ENCODE measurements at places on chromosomes 2 and 18.

- DNase-seq = no peak
These were observed 303.4 kb upstream of the NCKAP5 start for GRCh38 chr2:133871545-133872209.

DNA sequence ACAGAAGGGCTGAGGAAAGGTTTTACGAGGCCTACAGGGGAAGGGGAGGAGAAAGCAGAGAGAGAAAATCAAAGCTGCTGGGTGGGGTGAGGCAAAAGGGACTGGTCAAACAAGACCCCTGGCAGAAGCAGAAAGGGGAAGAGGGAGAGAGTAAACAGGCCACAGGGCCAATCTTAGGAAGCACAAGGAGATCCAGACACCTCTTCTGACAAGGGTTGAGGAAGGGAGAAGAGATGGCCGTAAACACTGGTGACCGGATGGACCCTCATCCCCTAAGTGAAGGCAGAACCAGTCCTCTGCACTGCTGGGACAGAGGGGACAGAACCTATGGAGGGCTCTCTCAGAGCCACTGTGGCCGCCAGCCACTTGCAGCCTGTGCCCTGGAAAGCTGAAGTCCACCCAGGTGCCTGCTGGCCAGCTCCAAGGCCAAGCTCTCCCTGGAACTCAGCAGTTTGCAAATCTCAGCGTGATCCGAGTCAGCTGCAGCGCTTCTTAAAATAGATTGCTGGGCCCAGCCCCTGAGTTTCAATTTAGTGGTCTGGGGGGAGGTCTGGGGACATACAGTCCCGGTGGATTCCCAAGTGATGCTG lies 108.8 kb downstream of the TMEM163 start:
- DNase-seq = no peak

DNA sequence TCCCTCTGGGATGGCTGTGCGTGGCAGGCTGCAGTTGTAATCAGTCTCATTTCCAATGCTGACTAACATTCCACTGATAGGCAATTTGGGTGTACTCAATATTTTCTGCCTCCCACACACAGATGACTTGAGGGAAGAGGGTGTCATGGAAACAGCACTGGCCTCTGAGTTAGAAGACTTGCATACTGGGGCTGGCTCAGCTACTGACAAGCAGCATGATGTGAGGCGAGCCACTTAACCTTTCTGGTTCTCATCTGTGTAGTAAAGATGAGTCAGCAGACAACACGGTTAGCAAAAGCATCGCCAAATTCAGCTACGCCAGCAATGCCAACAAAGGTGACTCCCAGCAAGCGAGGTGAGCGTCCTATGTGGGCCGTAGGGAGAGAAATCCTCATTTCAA lies 73.5 kb downstream of the COLEC12 start:
- no peak for DNase-seq

DNA sequence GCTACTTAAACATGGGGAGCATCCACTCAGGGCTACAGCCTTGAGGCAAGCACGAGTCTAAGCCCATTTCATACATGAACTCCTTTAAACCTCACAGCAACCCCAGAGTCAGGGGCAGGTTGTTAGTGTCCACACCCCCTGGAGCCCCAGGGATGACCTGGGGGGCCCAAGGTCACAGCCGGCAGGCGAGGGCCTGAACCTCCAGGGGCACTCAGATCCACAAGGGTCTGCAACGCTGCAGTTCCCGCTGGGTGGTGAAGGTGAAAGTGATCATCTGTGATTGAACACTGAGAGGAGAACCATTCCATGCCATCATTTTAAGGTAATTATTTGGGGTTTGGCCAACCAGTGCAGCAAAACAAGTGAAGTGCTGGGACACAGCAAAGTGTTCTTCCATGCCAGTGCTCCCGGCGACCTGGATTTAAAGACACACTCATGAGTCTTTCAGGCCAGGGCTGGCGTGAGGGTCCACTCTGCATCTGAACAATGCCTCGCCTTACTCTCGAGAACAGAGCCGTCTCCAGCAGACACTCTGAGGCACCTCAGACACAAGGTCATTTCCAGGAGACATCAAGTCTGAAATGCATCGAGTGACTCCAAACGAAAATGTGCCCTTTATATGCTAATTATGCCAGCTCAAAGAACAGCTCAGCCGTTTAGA lies 61.6 kb upstream of the SNTG2 start:
- DNase-seq = no peak

- DNase-seq = no peak
These were observed 1.7 kb downstream of the ECEL1 start for GRCh38 chr2:232485757-232486557.

- DNase-seq = no peak
These were observed 148.7 kb upstream of the SLC1A4 start for GRCh38 chr2:64840426-64840881.

- no peak for DNase-seq
These were observed 4.8 kb downstream of the C2orf66 start for GRCh38 chr2:196804381-196804780.

GRCh38 chr2:200223205-200223784 lies 83.2 kb upstream of the SPATS2L start:
- DNase-seq = no peak

GRCh38 chr18:12574494-12575185 lies 83.3 kb downstream of the SPIRE1 start:
- DNase-seq = no peak

- DNase-seq = no peak
These were observed 385.4 kb upstream of the SYT4 start for GRCh38 chr18:43662657-43663056.

- no peak for DNase-seq
These were observed 21.6 kb downstream of the BMP10 start for GRCh38 chr2:68849579-68850030.

DNA sequence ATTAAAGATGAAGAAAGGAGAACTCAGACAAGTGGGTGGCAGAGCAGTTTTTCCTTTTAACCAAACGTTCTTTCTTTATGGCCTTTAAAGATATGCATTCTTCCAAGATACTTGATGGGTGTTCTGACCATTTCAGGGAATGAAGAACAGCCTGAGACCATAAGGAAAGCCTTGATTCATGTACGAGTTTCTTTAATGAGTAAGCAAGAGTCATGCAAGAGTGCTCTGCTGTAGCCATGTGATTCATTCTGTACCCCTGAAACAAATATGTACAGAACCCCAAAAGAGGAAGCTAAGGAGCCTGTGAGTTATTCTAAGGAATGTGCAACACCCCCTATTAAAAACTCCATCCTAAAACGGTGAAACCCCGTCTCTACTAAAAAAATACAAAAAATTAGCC lies 372.8 kb downstream of the MTX2 start:
- DNase-seq = no peak

- no peak for DNase-seq
These were observed 43.7 kb downstream of the MYO3B start for GRCh38 chr2:170221317-170222288.
